ENCODE measurements at places on chromosomes 13 and 19.

- no peak for DNase-seq
These were observed 172.6 kb downstream of the GPC6 start for GRCh38 chr13:93399212-93399611.

- no peak for DNase-seq
These were observed 221.8 kb downstream of the OLFM4 start for GRCh38 chr13:53250272-53250875.

GRCh38 chr13:60244381-60244780 lies 80.7 kb upstream of the DIAPH3 start:
- DNase-seq: no peak

DNA sequence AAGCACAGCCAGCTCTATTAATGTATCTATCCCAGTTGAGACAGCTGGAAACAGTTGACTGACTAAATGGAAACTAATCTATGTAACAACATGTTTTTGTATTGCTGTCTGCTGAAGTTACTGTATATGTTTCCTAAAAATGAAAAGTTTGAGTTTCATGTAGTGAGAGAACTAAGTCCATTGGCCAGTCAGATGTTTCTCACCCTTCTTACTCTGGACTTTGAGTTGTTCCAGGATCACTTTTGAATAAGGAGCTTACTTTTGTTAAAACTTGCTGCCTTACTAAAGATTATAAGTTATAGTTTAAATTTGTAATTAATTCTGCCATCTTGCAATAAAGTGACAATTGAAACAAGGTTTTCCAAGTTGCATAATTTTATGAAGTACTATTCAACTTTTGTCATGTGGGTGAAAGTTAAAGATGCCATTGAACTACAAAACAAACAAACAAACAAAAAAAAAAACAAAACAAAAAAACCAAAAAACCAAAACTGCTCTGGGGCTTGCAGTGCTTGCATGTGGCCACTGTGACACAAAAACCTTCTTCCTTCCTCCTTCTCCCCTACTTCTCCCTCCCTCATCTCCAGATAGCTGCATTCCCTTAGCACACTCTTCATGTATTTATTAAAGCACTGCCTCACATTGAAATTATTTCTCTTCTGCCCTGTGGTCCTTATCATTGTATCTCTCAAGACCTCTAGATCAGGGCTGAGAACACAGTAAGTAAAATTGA lies 15.3 kb downstream of the WDFY2 start:
- no peak for DNase-seq

DNA sequence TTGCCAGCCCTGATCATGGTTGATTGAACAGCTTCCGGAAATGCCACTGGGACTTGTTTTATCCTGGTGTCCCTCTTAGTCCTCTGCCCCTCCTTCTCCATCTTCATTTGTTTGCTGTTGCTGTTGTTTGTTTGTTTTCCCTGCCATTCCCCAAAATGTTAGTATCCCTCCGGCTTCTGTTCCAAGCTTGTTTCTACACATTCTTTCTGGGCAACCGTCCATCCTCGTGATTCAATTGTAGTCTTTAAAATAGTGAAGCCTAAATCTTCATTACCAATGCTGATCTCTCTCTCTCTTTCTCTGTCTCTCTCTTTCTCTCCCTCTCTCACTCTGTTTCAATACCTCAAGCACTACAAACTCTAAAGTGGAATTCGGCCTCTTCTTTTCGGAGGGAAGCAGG lies 649.3 kb upstream of the ARGLU1 start:
- DNase-seq: no peak

DNA sequence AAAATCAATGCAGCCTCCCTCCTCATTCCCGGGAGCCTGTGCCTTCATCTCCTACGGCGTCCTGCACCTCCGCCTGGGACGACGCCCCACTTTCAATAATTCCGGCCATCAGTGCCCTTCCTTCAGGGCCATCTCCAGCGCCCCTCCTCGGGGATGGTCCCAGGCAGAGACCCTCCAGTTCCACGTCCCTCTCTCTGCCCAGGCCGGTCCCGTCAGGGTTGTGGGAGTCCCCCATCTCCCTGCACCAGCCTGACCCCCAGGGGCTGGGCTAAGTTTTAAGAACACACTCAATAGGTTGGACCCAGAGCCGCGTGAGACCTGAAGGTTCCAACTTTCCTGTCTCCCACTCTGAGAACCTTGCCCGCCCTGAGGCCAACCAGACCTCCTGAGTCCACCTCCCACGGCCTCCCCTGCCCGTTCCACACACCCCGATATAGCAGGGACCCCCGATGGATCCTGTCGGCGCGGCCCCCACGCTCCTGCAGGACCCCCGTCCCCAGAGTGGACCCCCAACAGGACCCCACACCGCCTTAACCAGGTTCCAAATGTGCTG lies 646 bp downstream of the TMEM161A start:
- no peak for DNase-seq

DNA sequence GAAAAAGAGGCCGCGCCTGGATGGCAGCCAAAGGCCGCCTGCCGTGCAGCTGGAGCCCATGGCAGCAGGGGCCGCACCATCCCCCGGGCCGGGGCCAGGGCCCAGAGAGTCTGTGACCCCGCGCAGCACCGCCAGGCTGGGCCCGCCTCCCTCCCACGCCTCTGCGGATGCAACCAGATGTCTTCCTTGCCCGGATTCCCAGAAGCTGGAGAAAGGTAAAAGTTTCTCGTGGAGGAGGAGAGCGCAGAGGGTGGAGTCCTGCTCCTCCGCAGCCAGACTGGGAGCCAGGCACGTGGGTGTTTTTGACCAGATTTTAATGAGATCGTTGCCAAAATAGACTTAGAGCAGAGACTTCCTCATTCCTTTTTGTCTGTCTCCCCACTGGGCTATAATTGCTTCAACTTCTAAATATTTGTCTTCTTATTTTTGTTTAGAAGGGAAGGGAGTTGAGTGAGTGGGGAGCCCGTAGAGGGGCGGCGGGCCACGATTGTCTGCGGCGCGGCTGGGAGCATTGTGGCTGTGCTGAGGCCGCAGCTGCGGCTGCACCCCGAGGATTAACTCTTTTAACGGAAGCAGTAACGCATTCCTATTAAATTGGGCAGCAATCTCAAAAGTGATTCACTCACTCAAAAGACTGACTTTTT lies 22.8 kb upstream of the NDUFS7 start:
- no peak for DNase-seq

DNA sequence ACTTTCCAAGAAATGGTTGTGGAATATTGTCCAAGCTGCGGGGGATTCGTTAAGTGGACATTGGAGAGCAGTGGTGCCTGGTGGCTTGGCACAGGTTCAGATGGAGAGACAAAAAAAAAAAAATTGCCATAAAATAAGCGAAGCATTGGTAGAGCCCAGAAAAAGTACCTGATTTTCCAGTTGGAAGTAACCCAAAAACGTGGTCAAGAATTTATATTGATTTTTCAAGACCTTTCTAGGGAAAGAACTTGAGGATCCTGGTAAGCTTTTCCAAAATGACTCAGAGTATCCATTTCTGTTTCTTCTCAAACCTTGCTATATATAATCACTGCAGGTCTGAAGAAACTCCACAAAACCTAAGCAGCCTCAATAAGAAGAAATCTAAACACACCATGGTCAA lies 94.6 kb downstream of the ING1 start:
- no peak for DNase-seq

DNA sequence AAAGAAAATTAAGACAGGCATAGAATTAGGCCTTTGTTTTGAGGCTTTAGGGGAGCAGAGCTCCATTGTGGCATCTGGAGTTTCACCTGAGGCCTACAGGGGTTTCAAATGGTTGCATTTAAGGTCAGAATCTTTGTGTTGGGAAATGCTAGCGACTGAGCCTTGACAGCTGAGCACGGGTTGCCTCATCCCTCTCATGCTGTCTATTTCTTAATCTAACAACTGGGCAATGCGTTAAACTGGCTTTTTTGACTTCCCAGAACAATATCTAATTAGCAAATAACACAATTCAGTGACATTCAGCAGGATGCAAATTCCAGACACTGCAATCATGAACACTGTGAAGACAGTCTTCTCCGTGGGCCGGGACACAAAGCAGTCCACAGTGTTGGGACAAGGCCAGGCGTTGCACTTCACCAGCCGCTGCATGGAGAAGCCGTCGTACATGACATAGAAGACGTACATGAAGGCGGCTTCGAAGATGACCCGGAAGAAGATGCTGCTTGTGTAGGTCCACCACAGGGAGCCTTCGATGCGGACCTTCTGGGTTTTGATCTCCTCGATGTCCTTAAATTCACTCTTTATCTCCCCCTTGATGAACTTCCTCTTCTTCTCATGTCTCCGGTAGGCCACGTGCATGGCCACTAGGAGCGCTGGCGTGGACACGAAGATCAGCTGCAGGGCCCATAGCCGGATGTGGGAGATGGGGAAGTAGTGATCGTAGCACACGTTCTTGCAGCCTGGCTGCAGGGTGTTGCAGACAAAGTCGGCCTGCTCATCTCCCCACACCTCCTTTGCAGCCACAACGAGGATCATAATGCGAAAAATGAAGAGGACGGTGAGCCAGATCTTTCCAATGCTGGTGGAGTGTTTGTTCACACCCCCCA lies 3.8 kb downstream of the GJB2 start:
- DNase-seq: no peak

GRCh38 chr13:106796280-106797047 lies 228.5 kb upstream of the ARGLU1 start:
- DNase-seq: no peak

DNA sequence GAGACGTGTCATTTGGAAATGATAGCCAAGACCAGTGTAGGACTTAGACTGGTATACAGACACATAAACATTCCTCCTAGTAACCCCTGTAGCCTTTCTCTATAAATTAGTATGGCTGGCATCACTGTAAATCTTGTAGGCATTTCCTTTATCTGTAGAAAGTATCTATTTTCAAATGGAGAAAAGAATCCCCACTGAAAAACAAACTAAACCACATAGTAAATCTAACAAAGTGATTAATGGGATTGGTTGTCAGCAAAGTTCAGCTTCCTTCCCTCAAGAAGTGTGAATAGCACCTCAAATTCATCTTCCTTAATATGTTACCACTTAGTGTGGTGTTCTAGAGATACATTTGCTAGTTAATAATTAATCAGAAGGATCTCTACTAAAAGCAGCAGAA lies 119.4 kb upstream of the NBEA start:
- DNase-seq: no peak

GRCh38 chr19:48190288-48190884 lies 19.9 kb downstream of the ZSWIM9 start:
- peak; percentile 67 for DNase-seq

- DNase-seq: no peak
These were observed 23.5 kb downstream of the CEACAM16 start for GRCh38 chr19:44722131-44723121.

- DNase-seq: no peak
These were observed 39.2 kb upstream of the FGF14 start for GRCh38 chr13:102441085-102441484.
